Germinal center (tissue), 1 donor: ENCODE measurements at places on chromosomes 2 and 18.

GRCh38 chr2:198077477-198077876 is 273.1 kb downstream of the PLCL1 start:
- no peak for DNase-seq

- no peak for DNase-seq
These were observed 92.6 kb upstream of the GALNT5 start for GRCh38 chr2:157164891-157165290.

DNA sequence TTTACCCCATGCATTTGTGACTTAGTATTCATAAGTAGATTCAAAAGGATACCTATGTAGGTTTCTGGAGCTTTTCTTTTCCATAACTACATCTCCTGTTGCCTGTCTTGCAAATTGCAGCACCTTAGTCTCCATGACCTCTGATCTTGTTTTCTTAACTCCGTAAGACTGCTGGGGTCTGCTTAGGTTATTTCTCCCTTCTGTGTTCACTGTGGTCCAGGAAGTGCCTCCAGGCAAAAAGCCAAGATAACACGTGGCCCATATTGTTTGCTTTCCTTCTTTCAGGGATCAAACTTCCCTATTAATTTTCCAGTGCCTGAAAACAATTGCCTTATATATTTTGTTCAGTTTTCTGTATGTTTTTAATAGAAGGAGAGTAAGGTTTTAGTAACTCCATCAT is 86.4 kb downstream of the GCA start:
- no peak for DNase-seq

DNA sequence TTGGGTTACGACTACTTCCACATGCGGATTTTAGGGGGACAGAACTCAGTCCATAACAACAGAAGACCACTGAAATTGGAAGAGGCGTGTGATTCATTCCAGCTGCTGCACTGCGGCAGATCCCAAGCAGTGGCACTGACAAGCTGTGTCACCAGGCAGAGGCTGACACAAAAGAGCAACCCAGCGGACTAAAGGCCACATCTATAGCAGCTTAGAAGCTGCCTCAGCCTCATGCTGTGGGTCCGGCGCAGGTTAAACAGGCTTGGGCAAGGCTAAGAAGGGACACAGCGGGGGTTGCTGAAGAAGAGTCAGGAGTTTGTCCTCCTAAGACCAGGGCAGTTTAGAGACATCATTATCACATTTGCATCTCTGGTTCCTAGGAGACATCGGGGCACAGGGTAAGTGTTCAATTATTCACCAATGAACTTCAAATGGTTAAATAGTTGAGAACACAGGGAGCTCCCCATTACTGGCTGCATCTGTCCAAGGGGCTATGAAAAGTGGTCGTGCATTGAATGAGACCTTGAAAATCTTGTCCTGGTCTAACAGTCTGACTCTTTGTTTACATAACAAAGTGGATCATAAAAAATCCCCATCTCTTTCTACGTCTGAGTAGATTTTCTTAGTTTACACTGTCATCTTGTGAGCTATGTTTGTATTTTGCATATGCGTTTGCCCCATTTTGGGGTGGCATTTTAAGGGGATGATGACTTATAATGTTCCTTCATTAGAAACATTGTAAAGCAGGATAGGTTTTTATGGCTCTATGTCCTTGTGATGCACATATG is 162.3 kb upstream of the TRIB2 start:
- DNase-seq: no peak

DNA sequence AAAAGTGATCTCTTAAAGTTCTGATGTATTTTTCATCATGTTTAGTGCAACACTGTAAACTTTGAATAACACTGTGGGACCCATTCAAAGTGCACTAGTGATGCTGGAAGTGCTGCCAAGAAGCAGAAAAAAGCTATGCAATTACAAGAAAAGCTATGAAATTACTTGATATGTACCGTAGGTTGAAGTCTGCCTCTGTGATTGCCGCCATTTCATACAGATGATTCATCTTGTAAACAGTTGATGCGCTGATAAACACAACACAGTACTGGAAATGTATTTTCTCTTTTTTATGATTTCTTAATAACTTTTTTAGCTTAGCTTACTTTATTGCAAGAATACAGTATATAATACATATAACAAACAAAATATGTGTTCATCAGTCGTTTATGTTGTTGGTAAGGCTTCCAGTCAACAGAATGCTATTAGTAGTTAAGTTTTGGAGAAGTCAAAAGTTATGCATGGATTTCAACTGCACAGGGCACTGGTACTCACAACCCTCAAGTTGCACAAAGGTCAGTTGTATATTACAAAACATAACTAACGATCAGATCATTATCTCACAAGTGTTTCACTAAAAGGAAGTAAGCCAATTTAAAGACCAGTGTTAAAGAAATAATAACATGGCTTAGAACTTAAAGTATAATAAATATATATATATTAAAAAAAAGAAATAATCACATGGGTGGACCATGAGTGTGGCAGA is 82.0 kb downstream of the SGPP2 start:
- DNase-seq: no peak

GRCh38 chr2:96404446-96405373 is 69.1 kb downstream of the NCAPH start:
- no peak for DNase-seq

GRCh38 chr2:202038471-202039277 is 5.0 kb downstream of the FZD7 start:
- DNase-seq: no peak

DNA sequence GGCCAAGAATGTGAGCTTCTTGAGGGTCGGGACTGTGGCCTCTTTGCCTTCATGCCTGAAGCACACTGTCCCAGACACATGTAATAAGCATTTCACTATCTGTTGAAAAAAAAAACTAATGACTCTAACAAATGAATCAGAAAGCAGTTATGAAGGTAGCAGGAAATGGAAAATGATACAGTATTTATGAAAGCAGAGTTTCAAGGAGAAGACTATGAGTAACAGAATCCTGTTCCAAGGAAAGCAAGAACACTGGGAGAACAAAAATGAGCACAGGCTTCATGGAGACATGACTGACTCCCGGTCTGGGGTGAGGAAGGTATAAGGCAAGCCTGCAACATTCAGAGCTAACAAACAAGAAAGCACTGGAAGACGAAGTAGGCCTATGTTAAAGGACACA is 190.8 kb downstream of the RNF152 start:
- DNase-seq: no peak

DNA sequence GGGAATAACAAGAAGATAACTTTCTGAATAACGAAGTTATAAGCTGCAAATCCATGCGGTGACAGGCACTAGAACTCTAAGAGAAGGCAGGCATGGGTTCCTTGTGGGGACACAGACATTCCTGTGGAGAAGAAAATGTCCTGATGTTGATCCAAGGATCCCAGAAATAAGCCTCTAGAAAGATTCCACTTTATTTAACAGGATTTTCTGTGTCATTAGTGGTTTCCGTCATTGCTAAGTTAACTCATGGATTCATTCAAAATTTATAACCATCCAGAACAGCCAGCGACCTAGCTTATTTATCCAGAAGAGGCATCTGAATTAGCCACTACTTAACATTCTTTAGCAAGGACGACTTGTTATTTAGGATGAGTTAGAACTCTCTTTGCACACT is 10.0 kb upstream of the CD302 start:
- DNase-seq: no peak

GRCh38 chr18:57780706-57781347 is 22.3 kb downstream of the ATP8B1 start:
- DNase-seq: no peak

- no peak for DNase-seq
These were observed 15.2 kb upstream of the GALM start for GRCh38 chr2:38650717-38651116.

DNA sequence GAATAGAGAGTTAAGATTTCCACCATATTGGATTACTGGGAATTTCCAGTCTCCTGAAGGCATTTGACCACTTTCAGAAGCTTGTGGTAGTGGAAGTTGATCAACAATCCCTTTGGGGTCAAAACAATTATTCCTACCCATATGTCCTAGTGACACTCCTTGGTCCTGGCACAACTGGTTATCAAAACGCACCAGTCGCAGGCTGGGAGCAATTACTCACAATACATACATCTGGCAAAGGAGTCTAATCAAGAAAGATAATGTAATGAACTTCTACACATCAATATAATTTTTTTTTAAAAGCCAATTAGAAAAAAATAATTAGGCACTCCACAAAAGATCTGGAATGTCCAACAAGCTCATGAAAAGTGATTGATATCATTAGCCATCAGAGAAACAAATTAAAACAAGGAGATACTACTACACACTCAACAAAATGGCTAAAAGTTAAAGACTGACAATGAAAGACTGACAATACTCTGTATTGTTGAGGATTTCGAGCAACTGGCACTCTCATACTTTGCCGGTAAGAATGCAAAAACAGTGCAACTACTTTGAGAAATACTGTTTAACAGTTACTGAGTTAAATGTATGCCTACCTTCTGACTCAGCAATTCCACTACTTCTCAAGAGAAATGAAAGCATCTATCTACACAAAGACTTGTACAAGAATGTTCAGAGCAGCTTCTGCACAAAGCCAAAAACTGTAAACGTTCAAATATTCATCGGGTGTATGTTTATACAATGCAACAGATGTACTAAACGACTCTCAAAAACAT is 2.0 kb downstream of the INO80C start:
- no peak for DNase-seq

GRCh38 chr2:63040586-63040985 is 10.0 kb upstream of the OTX1 start:
- DNase-seq: no peak

GRCh38 chr2:96952976-96953610 is 33.3 kb downstream of the FAM178B start:
- no peak for DNase-seq

DNA sequence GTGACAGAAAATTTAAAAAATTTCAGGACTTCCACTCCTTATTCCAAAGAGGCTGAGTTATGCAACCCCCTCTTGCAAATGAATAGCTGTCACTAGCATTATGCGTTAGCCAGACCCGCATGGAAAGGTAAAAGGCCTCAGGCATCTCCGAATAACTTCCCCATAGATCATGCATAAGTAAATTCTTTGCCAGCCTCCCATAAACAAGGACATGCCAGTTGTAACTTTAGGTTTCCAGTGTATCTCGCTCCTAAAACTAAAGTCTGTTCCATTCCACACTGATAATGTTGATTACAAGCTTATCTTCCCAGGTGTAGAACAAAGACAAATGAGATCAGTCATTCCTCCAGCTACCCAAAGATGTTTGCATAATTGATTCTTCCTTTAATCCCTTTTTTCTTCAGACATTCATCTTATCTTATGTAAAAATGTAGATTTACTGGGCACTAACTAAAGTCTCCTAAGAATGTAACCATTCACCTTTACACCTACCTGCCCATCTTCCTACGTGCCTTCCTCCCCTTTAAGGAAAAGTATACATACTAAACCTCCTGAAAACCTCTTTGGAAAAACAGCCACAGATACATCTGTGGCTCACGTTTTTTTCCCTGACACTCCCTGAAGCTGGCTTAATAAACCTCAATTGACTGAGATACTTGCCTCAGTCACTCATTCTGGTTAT is 13.6 kb upstream of the NFU1 start:
- DNase-seq: no peak

DNA sequence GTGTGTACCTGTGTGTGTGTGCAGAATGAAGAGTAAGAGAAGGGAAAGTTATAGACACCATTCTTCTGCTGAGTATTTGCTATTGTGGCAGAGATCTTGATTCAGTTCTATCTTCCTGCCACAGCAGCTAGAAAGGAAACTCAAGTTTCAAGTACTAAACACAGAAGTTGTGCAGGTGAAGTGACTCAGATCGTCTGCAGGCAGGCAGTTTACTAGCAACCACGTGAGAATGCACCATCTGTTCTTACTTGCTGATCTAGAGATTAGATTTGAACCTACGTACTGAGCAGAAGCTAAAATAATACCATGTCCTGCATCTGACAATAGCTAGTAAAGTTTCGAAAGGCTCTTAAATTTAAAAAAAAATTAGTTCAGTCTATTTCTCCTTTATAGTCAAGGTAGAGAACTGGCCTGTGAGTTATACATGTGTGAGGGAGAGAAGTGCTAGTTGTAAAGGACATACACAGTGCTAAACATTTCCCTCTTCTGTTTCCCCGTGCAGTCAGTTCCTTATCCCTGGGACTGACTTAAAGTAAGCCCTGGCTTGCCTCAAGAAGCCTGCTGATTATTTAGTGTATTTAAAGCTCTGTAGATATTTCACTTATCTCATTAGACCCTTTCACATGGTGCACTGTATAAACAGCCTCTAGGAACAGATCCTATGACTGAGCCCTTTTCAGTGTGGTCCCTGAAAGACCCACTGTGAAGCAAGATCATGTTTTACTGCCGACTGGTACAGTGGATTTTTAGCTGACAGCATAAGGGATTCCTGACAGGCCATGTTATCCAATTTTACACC is 45.0 kb downstream of the SLC38A11 start:
- peak; percentile 6 for DNase-seq

DNA sequence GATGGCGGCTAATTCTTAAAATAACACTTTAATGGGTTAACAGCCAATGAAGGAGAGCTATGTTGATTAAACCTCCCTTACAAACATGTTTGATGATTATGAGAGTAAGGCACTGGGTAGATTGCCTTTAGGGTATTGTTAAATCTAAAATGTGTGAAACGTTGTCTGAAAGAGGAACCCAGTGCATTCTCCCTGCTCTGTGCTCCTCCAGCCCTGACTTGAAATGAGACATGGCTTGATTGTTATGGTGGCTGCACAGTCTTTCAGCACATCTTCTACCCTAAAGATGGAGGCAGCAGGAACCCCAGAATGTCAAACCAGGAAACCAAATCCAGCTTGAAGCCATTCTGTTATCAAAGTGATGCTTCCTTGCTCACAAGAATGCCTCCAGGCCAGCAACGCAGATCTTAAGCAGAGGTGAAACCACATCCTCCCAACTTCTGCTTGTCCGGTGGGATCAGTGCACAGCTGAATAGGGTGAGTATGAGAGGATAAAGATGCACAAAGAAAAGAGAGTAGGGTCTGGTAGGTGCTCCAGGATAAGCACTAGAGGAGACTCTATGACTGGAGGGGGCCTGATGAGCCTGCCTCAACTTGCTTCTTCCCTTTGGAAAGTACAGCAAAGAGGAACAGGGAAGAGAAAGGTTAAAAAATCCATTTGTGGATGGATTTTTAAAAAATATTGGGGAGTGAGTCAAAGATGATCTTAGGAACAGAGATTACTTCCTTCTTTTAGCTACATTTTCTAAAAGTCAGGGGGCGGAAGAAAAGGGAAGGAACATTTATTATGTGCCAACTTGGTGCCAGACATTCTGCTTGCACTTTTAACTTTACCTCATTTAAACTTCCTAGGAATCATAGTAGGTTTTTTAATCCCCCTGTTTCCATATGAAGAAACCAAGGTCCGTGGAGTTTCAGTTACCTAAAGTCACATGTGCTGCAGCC is 523.0 kb downstream of the TXNL1 start:
- peak; percentile 14 for DNase-seq
